ENCODE measurements at places on chromosomes 11 and 22. TPM values are rescaled to one million over a fixed set of nuclear protein-coding genes. Genes with fewer than 3 reads are reported as not detected.
A peak's percentile ranks its signal among the peaks of the same experiment; 100 is the strongest.

FIBIN gene
- total RNA-seq, result not detected

IGLL5 gene
- total RNA-seq, result not detected

DNA sequence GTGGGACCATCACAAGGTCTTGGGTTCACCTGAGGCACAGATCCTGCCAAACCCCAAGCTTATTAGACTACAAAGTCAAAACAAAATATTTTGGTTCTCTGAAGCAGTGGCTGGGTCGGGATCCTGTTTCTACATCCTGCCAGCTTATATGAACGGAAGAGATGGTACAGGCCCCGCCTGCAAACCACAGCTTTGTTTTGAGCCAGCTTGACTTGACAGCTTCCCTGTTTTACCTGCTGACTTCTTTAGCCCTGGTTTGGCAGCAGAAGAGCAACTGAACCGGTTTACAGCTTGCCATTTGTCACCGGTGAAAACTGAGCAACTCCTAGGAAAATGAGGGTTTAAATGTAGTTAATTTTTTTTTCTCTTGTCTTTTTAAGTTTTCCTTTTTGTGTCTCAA lies 11.4 kb downstream of the PACS1 start:
- DNase-seq, result peak; percentile 67

DNA sequence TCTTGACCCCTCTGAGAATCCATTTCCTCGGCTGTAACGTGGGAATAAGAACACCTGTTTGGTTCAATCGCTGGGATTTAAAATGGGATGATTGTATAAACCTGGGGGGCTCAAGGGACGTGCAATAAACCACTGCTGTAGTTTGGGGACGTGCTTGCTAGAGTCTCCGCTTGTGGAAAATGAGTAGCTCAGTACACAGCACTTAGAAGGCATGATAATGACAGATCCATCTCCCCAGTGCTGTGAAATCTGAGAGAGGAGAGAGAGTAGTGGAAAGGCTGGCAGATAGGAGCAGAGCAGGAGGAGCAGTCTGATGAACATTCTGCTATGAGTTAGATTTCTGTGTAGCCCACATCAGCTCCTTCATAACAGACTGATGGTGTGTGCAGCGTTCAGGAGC lies 256.5 kb downstream of the MN1 start:
- DNase-seq, result no peak

DNA sequence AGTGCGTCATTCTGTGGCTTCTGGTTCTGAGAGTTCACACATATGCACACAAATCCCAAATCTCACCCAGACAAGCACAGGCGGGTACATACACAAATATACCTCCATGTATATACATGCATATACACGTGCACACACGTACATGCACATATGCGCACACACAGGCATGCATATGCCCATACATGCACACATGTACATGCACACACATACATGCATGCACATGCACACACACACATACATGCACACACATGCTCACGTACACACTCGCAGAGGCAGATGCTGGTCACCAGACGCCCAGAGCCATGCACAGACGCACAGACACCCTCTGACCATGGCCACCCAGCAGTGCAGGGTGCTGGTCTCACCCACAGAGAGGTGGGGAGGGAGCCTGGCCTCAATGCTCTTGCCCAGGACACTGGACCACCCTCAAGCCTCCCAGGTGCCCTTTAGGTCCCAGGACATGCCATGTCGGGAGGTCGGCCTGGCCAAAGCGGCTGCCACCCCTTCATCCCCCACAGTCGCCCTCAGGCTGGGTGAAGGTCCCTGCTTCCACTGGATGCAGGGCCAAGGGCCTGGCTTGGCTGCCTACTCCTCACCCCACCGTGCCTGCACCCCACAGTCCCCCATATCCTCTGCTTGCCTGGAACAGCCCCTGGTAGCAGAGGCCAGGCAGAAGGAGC lies 9.5 kb downstream of the DUSP8 start:
- no peak for DNase-seq

DNA sequence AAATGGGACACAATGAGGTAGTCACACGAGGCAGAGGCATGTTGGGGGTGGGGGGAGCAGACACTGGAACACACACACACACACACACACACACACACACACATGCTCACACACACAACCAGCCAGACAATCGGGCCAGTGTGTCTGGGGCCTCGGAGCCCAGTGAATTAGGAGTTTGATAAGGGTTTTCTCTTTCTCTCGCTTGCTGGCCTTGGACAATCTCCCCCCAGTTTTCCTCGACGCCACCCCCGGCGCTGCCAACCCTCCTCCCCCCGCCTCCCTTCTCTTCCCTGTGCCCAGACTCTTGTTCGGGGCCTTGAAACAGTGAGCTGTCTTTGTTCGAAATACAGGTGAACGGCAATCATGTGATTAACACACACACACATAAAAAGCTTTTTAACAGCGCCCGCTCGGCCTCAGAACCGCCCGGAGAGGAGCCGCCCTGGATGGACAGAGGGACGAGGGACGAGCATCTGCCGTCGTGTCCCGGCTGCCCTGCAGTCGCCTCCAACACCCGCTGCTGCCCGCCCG lies 1.5 kb upstream of the SOX10 start:
- no peak for DNase-seq

DNA sequence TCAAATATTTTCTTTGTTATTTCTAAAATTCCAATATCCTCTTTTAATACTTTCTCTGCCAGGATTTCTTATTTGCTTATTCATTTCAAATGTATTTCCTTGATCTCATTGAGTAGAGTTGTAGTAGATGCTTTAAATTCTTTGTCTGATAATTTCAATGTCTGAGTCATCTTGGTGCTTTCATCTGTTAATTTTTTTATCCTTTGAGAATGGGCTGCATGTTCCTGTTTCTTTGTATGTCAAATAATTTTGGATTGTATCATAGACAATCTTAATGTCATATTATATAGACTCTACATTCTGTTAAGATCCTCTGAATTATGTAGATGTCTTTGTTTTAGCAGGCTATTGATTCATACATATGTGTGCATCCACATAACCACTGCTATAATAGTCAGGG lies 57.5 kb downstream of the MYEOV start:
- DNase-seq, result no peak

- DNase-seq, result no peak
Measured at GRCh38 chr11:75441804-75442132, 8.8 kb upstream of the KLHL35 start.

All from T-helper 17 cell (primary cell).